Dermis microvascular lymphatic vessel endothelial cell (primary cell): ENCODE measurements at places on chromosomes 2 and 18. TPM values are rescaled to one million over a fixed set of nuclear protein-coding genes. Genes with fewer than 3 reads are reported as not detected.

The ALPP gene
- not detected in 2 replicates for total RNA-seq

The RTP5 gene
- total RNA-seq, result not detected in 2 replicates

The DIPK1C gene
- total RNA-seq, result not detected in 2 replicates

The ZNF638 gene
- total RNA-seq, result 75.6 and 77.1 TPM in 2 replicates

The RMC1 gene
- total RNA-seq, result 20.3 and 25.2 TPM in 2 replicates

The DLGAP1 gene
- under 0.01 and 0.13 TPM in 2 replicates for total RNA-seq

The NAB1 gene
- total RNA-seq, result 24.1 and 34.8 TPM in 2 replicates

The CYRIA gene
- total RNA-seq, result 30.6 and 40.2 TPM in 2 replicates

The TFPI gene
- 716 and 1,528 TPM in 2 replicates for total RNA-seq

The IL37 gene
- total RNA-seq, result not detected in 2 replicates

The CCDC85A gene
- 2.2 and 2.8 TPM in 2 replicates for total RNA-seq

The SLC38A11 gene
- total RNA-seq, result not detected in 2 replicates

The TCF4 gene
- total RNA-seq, result 424 and 459 TPM in 2 replicates
